ENCODE measurements at places on chromosomes 7 and 10. TPM values are rescaled to one million over a fixed set of nuclear protein-coding genes. Genes with fewer than 3 reads are reported as not detected.

GRCh38 chr10:110286841-110287240 is 17.9 kb downstream of the SMNDC1 start:
- no peak for DNase-seq

GRCh38 chr7:55206235-55207029 is 158.7 kb upstream of the LANCL2 start:
- DNase-seq: no peak

GRCh38 chr10:124740369-124741280 is 3.6 kb downstream of the FAM53B start:
- DNase-seq: peak; percentile 90

DNA sequence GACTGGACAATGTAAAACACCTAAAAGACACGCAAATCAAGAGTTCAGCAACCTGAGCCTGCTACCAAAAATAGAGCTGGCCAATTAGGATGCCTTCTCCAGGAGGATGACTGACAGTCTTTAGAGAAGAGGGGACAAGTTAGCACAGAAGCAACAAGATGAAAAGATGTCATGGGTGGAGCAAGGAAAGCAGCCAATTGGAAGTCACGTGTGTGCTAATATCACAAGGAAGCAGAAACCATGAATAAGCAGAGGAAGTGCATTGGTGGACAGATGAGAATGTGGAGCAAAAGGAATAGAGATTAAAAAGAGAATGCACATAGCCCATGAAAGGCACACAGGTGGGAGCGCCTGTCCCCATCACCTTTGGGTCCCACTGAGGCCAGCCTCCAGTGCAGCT is 148.1 kb downstream of the SLC25A13 start:
- no peak for DNase-seq

DNA sequence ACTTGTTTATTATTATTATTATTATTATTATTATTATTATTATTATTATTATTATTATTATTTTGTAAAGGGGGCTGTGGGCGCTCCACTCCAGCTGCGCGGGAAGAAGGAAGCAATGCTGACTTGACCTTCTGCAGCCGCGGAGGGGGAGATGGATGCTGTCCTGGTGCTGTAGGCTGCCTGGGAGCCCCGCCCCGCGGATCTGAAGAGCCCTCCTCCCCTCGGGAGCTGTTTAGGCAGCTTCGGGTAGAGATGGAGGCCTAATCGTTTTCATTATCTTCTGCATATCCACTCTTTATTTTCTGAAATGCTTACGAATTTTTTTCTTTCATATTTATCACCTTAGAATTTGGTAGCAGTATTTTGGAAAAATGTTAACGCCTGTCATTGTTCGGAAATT is 101.2 kb upstream of the KLF6 start:
- DNase-seq: peak; percentile 48

DNA sequence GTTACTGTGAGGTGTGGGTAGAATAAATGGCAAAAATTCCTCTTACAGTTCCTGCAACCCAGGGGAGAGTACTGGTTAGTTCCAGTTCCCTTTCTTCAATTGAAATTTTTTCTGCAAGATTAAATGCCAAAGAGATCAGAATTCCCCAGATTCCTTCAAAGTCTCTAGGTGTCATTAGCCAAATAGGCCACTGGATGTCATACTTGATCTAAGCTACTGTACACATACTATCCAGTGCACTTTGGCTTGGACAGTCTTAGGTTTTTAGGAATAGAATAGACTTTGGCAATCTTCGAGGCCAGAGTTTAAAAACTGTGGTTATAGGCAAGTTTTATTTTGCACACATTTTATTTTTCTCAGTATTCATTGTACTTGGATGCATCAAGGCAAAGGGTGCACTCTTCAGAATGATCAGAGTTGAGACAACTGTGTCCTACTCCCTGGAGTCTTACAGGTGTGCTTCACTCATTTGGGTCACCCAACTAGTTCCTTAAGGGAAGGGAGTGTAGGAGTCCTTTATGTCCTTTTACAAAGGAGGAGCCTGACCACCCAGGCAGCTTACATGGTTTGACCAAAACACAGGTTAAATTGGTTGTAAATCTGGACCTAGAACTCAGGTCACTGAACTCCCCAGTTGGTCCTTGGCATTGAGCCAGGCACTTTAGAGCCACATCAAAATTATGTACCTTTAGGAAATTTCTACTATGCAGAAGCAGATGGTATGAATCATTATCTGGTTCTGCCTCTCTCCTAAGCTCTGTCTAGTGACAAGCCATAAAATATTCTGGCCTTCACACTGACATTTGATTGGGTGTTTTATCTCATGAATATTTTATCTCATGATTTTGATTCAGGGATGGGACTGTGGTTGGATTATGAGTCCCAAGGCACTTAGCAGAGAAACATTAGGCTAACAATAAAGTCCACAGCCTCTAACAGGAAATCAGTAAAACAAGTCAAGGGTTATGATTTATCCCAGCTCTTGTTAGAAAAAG is 49.5 kb downstream of the ASAH2B start:
- no peak for DNase-seq

- no peak for DNase-seq
Observed at GRCh38 chr7:2472739-2473138, 3.5 kb downstream of the GRIFIN start.

GRCh38 chr7:142478479-142479220 is 220.8 kb upstream of the PRSS58 start:
- DNase-seq: no peak

DNA sequence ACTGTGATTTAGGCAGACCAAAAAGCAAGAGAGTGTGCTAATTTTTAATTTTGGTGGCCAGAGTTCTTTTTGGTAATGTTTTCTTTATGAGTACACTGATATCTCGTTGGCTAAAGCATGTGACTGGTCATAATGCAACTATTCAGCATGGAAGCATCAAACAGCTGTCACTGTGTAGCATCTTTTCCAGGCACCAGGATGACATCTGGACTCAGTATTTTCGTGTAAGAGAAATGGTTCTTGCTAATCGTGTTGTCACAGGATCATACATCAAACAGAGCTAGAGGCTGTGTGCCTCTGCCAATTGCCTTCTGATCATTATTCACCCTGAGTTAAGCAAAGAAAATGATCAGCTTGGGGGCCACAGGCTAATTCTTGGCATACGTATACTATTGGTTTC is 118.9 kb downstream of the SND1 start:
- DNase-seq: no peak

- DNase-seq: no peak
Observed at GRCh38 chr7:127682140-127682539, 30.1 kb downstream of the SND1 start.

DNA sequence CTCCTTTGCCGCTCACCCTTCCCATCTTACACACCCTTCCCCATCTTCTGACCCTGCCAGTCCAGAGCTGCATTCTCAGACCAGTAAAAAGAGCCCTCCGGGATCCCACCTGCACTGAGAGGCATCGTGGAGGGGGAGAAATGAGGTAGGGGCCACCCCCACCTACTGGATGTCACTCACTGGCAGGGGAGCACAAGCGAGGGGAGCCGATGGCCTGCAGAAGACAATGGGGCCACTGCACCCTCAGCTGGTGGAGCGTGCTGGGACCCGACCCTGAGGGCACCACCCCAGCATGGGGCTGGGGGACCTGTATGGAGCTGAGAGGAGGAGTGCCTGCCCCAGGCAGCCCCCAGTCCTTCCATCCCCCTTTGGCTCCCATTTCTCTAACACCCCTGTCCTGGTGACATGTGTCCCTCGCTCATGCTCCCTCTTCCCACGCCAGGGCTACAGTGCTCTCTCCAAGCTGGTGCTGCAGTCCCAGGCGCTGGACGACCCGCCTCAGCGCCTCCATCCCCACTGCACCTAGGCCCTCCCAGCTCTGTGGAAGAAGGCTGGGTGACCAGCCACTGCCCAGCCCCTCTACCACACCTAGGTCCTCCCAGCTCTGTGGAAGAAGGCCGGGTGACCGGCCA is 49.8 kb downstream of the RASGEF1A start:
- peak; percentile 39 for DNase-seq

DNA sequence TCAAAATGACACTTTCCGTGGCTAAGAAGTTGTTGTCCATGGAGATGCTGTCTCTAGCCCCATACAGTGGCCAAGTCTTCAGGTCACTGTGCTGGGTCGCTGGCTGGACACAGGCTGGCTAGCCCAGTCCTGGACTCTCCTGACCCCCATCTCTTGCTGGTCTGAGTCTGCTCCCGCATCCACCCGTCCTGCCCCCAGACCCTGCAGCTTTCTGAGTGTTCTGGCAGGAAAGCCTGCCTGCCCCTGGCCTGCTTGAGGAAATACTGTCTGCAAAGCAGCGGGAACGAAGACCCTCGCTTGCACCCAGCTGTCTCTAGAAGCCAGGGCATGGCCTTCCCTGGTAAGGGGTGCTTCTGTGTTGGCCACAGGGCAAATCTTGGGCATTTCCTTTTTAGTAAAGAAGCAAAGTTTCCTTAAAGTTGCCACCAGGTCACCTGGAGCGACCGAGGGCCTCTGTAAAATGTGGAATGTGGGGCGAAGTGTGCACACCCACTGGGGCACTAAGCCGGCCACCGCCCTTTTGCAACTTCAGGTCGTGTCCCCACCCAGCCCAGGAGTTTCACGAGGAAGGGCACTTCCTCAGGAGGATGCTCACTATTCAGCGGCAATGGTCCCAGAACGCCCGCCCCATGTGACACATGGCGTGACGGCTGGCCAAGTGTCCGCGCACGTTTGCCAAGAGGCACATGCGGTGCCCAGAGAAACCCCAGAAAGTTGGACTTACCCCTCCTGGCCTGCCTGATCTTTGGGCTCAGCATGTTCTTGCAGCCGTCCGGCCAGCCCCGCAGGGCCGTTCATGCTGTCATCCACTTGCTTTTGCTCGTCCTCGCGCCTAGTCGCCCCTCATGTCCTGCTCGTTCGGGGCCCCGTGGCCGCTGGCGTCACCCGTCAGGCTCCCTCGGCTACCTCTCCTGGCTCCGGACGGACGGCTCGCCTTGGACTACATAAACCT is 558 bp downstream of the ARHGAP22 start:
- DNase-seq: peak; percentile 76

DNA sequence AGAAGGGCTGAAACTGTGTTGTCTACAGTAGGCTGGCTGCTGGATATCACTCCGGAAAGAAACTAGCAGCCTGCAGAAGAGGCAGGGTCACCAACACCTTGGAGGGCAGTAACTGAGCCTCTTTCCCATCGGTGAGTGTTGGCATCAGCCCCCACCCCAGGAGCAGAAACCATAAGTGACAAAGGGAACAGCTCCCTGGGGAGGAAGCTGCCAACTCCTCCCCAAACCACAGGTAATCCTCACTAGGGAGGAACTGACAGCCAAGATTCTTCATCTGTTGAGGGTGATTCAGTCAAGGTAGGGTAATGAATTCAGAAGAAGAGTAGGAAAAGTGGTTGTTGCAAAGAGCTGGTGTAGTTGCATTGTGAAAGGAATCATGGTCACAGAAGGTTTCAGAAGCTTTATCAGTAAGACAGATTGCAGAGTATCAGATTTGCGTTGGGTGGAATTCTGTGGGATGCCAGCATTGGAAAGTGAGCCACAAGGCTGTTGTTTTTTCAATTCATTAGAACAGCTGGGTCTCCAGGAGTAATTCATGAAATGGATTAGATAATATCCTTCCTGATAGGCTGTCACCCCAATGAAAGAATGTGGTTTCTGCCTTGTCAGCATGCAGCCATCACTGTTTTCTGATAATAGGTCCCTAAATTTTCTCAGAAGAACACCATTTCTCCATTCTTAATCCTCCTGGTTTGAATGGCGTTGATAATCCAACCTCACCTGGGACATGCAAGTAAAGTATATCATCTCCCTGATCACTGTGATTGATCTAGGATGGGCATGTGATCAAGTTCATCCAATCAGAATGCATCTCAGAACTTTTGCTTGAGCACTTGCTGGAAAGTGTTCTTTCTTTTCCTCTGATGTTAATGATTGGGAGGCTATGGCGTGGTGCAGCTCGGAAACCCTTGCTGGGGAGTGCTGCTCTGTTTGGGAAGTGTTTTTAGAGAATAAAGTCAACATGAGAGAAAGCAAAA is 75.0 kb upstream of the CTBP2 start:
- DNase-seq: no peak

GRCh38 chr10:58638388-58638787 is 125.7 kb downstream of the BICC1 start:
- no peak for DNase-seq

DNA sequence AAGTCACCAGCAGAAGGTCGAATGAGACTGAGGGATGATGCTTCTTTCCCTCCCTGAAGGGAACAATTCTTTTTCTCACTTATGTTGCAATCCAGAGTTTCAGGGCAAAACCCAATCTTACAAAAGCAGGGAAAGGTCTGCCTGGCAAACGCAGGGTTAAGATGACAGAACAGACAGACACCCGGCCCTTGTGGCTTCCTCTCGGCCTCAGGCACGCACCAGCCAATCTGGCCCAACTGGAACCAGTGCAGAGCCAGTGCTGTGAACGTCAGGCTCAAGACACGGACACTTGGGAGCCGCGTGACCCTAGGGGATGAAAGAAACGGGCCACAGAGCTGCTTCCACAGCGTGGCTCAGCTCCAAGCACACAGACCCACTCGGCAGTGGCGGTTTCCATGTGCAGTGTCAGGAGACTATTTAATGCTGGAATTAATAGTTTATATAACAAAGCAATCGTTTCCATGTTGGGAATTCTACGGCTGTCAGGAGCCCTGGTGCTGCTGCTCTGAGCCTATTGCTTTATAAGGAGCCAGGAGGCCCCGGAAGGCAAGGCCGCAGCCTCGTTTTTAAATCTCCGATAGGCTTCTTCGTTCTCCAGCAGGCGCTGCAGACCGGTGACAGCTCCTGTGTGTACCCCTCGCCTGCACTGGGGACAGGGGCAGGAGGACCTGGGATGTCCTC is 198.4 kb downstream of the DIP2C start:
- DNase-seq: peak; percentile 84

GBX1 gene
- not detected for total RNA-seq

VSTM4 gene
- total RNA-seq: 22.8 TPM

C10orf53 gene
- not detected for total RNA-seq

MBL2 gene
- not detected for total RNA-seq

DAGLB gene
- total RNA-seq: 9.6 TPM

LRIT1 gene
- total RNA-seq: not detected

ANKRD2 gene
- total RNA-seq: 19.1 TPM

AOC1 gene
- total RNA-seq: not detected

All from right cardiac atrium (tissue), 5 donors.